ENCODE measurements at places on chromosomes 3 and 15.
A peak's percentile ranks its signal among the peaks of the same experiment; 100 is the strongest.

- no peak for DNase-seq
Measured at GRCh38 chr15:65938604-65939003, 69.3 kb downstream of the RAB11A start.

- DNase-seq = no peak
Measured at GRCh38 chr15:77482570-77482969, 61.9 kb downstream of the HMG20A start.

- no peak for DNase-seq
Measured at GRCh38 chr3:42678447-42678846, 6.9 kb upstream of the KLHL40 start.

GRCh38 chr3:179608931-179609720, 4.5 kb downstream of the NDUFB5 start:
- DNase-seq = peak; percentile 10

- no peak for DNase-seq
Measured at GRCh38 chr3:39103791-39104552, 3.5 kb downstream of the GORASP1 start.

GRCh38 chr3:38353151-38353550, 6.6 kb downstream of the XYLB start:
- DNase-seq = no peak

- no peak for DNase-seq
Measured at GRCh38 chr3:184299488-184300377, 692 bp downstream of the PSMD2 start.

DNA sequence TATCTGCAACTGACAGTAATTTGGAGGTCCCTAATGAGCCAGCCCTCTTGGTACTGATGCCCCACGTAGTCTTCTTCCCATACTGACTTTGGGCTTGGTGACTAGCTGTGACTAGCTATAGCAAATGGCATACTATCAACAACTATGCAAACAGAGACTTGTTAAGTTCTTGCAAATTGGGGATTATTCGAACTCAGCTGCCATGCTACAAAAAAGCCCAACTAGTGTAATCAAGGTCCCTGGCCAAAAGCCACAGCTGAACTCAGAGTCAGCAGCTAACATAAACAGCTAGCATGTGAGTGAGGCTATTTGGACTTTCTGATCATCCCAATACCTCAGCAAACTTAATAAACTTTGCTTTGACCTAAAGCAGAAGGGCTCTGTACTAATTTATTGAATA, 121.2 kb upstream of the PLXND1 start:
- DNase-seq = no peak

DNA sequence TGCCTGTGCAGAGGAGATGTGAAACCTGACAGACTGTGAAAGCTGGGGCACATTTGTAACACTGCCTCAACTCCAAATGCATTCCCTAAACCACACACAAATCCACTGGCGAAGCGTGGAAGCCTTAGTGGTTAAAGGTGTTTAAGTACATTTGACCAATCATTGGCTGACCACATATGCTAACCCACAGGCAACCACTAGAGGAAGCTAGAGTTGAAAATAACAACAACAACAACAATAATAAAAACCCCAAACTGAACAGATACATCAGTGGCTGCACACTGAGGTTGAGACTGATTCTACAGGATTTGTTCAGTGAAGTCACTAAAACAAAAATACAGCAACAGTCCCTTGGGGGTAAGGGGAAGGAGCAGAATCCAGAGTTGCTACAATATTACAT, 129.7 kb downstream of the TJP1 start:
- DNase-seq = no peak

GRCh38 chr3:88863196-88863595, 244.2 kb upstream of the EPHA3 start:
- no peak for DNase-seq

DNA sequence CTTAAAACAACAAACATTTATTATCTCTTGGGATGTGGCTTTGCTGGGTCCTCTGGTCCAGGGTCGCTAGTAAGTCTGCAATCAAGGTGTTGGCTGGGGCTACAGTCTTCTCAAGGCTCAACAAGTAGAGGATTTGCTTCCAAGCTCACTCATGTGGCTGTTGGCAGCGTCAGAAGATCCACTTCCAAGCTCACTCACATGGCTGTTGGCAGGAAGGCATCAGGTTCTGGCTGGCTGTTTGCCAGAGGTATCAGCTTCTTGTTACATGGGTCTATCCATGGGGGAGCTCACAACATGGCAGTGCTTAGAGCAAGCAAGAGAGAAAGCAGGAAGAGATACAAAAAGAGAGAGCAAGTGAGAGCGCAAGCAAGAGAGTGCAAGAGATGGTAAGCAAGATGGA, 15.0 kb upstream of the BNC1 start:
- no peak for DNase-seq

- DNase-seq = no peak
Measured at GRCh38 chr3:170330366-170330765, 27.1 kb upstream of the SKIL start.

- DNase-seq = no peak
Measured at GRCh38 chr3:18189282-18190050, 235.7 kb downstream of the SATB1 start.

DNA sequence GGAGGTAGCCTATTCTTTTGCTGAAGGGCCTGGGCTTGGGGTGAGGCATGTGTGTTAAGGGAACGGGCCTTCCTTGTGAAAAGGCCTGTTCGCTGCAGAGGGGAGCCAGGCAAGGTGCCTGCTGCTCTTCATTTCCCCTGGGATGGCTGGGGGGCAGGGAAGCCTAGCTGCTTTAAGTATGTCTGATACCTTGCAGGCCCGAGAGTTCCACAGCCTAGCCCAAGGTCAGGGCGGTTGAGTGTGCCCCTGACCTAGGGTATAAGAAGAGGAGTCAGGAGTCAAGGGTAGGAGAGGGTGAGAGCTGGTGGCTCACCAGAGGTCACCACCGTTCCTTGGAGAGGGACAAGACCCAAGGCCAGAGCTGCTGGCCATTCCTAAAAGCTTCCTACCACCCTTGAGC, 46.6 kb downstream of the UMPS start:
- DNase-seq = no peak

DNA sequence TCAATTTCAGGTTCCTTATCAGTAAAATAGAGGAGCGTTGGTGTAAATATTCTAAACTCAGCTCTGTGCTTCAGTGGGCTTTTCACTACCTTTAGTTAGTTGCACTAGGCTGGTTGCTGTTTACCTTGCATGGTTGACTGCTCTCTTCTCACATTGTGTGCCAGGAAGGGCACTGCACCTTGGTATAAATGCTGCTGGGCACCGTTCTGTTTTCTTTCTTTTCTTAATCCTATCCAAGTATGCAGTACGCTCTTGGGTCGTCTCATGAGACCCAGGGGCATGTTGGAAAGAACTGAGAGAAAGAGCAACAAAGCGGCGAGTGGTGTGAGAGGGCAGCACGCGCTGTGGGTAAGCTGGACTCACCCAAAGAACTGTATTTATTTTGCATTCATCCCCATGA, 22.4 kb downstream of the KCNMB2 start:
- DNase-seq = no peak

GRCh38 chr3:21433751-21434150, 317.3 kb downstream of the ZNF385D start:
- DNase-seq = no peak

GRCh38 chr15:60729850-60730458, 251.0 kb upstream of the ICE2 start:
- DNase-seq = no peak
